ENCODE measurements at places on chromosomes 6 and 20. TPM values are rescaled to one million over a fixed set of nuclear protein-coding genes. Genes with fewer than 3 reads are reported as not detected.

Gene CAPN11
- total RNA-seq, result 1.2 TPM

DNA sequence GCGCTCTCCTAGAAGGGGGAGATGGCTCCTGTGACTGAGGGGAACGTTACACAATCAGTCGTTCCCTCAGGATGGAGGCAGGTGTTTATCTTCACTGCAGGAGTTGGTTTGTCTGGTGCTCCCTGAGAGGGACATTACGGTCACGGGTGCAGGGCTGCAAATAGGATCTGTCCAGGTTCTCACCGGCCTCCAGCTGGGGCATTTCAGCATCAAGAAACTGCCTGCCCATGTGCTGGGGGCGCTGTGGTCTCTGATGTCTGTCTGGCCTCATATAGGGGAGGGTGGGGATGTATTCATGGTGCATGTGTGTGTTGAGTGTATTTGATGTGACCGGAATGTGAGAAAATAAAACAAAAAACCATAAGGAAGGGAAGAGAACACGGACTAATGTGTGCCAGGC, 77.1 kb downstream of the TBC1D7 start:
- DNase-seq, result peak; percentile 69

DNA sequence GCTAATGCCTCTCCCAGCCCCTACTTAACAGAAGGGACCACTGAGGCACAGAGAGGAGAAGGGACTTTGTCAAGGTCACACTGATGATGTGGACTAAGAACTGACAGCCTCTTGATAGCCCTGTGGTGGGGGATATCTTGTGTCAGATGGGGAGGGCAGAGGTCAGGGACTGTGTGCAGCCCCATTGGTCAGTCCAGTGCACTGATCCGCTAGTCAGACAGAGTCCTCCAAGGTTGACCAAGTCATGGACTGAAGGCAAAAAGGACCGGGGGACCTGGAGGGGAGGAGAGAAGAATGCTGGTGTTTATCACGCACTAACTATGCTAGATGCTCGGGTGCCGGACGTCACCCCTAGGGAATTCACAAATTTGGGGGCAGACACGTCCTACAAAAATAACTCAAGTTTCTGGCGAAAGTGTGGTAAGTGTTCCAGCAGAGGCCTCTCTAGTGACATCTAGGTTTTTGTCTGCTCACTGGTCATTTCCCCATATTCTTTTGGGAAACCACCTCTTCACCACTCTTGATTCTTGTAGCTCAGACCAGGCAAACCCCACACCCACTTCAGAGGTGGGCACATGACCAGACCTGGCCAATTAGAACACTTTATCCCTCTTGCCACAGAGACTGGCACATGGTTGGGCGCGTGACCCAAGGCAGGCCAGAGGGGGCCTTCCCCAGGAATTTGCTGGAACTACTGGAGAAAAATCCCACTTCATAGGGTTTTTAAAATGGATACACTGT, 21.0 kb downstream of the TCF15 start:
- peak; percentile 72 for DNase-seq

DNA sequence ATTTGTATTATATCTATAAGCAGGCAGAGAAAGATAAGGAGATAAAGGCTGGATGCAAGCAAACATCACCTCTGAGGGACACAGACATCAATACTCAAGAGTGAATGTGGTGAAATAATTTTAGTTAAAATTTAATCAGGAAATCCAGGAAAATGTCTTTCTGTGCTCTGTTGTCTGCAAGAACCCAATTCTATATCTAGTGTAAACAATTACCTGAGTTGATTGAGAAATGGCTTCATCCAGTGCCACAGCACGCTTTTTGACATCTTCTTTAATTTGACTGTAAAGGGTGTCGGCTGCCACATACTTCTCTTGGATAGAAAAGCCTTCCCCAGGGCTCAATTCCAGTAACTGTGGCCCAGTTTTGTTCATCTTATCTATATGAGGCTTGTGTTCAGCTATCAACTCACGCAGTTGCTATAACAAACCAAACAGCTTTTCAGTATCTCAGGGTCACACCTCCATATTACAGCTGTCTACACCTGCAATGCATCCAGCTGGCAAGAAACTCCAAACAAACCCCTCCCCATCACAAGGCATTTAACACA, 131.6 kb downstream of the DST start:
- DNase-seq, result no peak

DNA sequence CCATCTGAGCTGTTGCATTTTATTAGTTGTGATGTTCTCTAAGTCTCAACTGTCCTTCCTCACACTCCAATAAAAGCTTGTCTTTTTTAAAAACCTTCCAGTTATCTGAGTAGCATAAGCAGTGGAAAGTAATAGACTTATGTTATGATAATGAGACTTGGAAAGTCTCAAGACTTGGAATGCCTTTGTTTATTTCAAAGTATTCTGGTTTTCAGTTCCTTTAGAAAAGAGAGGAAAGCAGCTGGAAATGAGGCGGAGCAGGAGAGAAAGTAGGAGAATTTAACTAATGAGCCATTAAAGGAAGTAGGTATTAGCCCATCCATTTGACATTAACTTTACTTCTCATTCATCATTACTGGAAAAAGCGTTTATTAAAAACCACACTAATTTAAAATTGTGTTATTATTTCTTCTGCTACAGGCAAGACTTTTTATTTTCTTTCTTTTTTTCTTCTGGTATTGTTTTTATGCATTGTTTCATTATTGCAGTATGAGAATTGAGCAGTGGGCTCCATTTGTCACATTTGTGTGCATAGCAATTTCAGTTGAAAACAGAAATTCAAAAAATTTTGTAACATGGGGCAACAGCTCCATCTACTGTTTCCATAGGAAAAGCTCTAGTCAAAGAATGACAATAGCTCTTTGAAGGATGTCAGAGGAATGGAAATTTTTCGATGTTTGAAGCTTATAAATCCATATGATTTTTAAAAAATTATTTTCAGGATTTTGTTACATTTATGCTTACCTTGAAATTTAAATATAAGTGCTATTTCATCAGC, 194.8 kb downstream of the COL9A1 start:
- DNase-seq, result no peak

Gene PSMB1
- 245 TPM for total RNA-seq

DNA sequence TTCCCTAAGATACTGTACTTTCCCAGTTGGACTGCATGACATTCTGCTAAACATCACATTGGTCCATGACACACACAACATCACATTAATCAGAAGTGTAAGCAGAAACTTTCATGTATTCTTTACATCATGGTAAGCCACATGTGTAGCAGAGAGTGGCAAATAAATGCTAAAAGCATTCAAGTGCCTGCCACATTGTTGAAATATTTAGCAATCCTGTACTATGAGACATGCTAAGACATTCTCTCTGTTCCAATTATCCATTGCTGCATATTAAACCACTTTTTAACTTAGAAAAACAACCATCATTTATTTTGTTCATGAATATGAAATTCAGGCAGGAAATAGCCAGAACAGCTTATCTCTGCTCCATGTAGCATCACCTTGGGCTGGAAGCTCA, 207.7 kb upstream of the GJE1 start:
- DNase-seq, result no peak

- DNase-seq, result no peak
Measured at GRCh38 chr6:68086199-68086598, 548.9 kb upstream of the ADGRB3 start.

DNA sequence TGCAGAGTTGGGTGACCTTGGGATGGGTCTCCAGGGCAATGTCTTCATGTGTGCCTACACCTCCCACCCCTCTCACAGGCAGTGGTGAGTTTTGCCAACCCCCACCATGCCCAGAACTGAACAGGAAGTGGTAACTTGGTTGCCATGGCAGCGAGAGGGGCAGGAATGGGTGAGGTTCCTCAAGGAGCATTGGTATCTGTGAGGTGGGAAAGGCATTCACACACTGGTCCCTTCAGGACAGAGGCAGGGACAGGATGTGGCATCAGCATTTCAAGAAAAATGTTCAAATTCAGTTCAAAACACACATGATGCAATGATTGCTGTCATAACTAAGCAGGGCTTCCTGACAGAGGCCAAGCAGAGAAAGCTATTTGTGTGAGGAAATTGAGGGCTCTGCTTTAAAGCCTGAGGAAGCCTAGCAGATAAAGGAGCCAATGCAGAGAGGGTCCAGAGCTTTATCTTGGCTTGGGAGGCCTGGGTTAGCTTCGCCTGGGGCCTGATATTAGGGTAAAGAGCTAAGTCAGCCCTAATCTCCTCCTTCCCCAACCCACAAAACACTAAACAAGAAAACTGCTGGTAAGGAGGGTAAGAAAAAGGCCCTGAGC, 551 bp downstream of the TREML2 start:
- DNase-seq, result peak; percentile 48

GRCh38 chr20:20856306-20856705, 143.9 kb upstream of the RALGAPA2 start:
- DNase-seq, result no peak

GRCh38 chr6:84762220-84763002, 2.0 kb downstream of the TBX18 start:
- DNase-seq, result peak; percentile 82
